Adrenal gland (tissue), 19 donors: ENCODE measurements at places on chromosomes 7 and 10.

DNA sequence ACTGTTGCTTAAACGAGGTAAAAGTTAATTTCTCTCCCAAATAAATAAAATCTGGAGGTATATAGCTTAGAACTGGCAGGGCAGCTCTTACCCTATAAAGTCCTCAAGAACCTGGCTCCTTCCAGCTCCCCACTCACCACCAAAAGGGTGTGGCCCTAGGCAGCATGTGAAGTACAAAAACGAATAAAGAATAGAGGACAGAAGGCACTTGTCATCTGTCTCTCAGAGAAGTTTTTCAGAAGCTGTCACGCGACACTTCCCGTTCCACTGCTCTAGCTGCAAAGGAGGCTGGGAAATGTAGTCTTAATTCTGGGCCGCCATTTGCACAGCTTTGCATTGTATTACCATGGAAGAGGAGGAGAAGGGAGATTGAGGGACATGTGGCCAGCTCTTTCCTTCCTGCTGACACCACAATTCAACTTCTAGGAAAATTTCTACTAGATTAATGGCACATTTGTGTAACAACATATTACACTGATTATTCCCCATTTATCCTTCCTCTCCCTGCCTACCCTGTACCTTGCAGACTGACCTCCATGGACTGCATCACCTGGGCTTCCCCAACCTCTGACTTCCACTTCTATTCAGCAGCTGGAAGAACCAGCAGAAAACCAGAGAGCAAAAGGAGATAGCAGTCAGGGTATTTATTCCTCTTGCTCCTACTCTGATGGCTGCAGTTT is 62.2 kb downstream of the CCDC71L start:
- DNase-seq: peak; percentile 66

DNA sequence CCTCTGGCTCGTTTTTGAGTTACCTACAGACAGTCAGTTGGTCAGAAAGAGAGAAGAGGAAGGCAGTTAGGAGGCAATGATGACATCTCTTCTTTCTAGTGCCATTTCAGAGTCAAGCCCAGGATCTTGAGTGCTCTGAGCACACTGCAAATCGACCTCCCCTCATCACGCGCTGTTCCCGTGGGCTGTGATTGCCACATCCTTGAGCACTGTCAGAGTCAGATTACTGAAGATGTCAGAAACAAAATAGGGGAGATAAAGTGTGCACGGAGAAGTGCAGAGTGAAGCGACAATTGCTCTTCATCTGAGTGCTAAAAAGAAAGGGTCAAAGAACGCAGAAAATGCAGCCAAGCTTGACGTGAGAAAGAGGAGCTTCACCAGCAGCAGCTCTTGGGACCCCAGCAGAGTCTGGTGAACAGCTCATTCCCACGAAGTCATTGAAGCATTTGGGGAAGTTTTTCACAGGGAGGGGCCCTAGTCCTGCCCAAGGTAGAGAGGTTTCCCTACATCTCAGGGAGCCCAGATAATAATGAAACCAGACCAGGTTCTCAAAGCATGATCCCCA is 661.7 kb upstream of the AUTS2 start:
- DNase-seq: no peak

GRCh38 chr10:70293169-70293843 is 9.5 kb upstream of the NPFFR1 start:
- no peak for DNase-seq

GRCh38 chr10:127462643-127463295 is 86.3 kb upstream of the NPS start:
- DNase-seq: no peak
